ENCODE measurements at places on chromosomes 7 and 10.

DNA sequence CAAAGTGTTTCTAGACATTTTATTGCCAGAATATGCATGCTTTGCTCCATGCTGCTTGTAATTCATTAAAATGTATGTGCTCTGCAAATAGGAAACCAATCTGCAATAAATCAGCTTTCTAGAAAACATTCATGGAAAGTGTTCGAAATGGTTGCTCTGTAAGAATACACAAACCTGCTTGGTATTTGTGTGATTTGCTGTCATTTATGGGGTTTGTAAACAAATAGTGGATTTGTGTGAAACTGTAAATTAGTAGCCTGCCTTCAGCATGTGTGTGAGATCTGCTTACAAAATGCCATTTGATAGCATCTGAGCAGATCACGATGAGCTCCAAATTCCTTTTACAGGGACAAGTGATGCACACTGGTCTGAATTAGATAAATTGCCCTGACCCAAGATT is 219.0 kb upstream of the CSTF2T start:
- DNase-seq = no peak

DNA sequence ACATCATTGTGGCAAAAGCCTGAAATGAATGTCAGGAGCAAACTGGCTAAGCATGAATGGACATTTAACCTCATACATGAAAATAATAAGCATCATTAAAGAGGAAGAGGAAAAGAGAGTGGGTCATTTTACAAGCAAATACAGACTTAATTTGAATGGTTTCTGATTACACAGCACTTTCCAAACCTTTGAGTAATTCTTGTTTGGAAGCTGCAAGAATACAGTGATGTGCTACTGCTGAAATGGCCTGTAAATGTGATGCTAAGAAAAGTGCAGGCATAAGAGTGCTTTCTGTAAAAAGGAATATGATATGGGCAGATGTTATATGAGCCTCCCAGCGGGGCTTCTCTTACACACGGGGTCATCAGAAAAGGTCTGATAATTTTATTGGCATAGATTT is 30.2 kb downstream of the TAS2R16 start:
- DNase-seq = no peak

DNA sequence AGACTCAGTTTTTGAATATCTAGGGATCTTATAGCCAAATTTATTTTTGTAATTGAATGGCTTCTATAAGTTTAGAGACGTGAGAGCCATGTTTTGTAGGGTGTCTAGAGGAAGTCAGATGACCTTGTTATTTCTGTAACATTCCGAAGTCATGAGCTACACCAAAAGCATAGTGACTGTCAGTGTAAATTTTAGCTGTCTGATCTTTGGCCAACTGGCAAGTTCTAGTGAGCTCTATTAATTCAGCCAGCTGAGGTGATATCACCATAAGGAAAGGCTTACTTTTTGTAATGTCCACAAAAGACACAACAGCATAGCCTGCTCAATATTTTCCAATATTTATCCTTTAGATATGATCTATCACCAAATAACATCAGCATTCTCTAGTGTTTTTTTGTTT is 9.9 kb upstream of the NT5C3A start:
- peak; percentile 70 for DNase-seq

GRCh38 chr7:44471850-44472249 is 18.6 kb downstream of the NUDCD3 start:
- DNase-seq = peak; percentile 23

DNA sequence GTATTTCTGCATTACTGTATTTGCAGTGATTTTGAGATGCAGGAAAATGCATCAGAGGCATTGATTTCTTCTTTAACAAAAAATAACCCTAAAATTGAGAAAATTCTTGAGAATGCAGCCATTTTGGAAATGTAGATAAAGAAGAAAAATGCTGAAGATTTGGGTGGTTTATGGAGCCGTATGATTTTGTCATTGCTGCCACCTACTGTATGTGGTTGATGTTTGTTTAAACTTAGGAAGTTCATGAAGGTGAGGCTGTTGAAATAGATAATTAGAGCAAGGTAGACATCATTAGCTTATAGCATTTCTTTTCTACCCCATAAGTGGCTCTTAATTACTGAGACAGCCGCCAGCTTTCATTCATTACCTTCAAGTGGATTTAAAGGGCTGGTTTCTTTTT is 92.1 kb upstream of the SAMD8 start:
- peak; percentile 41 for DNase-seq

GRCh38 chr7:152574892-152575548 is 100.9 kb downstream of the XRCC2 start:
- no peak for DNase-seq

- peak; percentile 72 for DNase-seq
Measured at GRCh38 chr10:3068201-3068967, 1.0 kb downstream of the PFKP start.

GRCh38 chr10:16030562-16030961 is 170.3 kb upstream of the MINDY3 start:
- DNase-seq = no peak

- DNase-seq = peak; percentile 82
Measured at GRCh38 chr7:47458057-47458456, 123.9 kb downstream of the TNS3 start.

DNA sequence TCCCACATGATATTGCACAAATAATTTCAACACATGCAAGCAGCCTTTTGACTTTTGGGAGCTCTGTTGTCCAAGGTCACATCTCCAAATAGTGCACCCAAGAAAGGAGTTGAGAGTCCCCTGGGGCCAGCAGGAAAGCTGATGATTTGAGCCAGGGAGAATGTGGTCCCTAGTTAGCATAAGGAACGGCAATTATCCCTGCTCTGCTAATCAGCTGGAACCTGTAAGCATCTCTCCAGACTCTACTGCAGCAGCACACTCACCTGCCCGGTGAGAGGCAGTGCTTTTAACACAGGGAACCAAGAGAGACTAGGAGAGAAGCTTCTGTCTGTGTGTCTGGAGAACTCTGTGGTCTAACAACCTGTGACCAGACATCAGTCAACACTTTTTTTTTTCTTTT is 17.0 kb downstream of the TRPV5 start:
- no peak for DNase-seq

DNA sequence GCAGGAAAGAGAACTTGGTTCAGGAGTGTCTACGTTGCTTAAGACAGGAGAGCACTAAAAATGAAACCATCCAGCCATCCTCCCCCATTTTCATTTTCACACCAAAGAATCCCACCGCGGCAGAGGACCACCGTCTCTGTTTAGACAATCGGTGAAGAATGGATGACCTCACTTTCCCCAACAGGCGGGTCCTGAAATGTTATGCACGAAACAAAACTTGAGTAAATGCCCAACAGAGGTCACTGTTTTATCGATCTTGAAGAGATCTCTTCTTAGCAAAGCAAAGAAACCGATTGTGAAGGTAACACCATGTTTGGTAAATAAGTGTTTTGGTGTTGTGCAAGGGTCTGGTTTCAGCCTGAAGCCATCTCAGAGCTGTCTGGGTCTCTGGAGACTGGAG is 1.4 kb upstream of the IL6 start:
- no peak for DNase-seq

- no peak for DNase-seq
Measured at GRCh38 chr10:3020311-3020710, 47.0 kb upstream of the PFKP start.

- DNase-seq = peak; percentile 42
Measured at GRCh38 chr7:43697690-43698089, 31.6 kb downstream of the COA1 start.

GRCh38 chr10:46559231-46559671 is 2.8 kb upstream of the GPRIN2 start:
- no peak for DNase-seq

DNA sequence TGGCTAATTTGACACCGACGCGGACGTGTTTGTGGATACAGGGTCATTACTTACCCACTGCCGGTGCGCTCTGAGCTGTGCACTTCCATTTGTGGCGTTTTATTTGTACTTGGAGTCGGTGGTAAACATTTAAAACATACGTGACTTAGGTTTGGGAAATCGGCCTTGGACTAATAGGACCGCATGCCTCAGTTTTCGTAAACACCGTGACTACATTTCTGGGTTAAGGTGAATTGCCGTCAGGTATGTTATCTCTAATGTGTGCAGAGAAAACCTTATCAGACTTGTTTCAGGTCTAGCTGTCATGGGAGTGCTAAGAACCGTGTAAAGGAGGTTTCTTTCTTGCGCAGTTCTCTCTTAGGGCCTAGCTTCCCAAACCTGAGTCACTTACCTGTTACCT is 51.7 kb upstream of the NCF1 start:
- DNase-seq = no peak

GRCh38 chr10:110432814-110433565 is 64.7 kb upstream of the DUSP5 start:
- no peak for DNase-seq

- no peak for DNase-seq
Measured at GRCh38 chr7:114799628-114800028, 122.3 kb upstream of the MDFIC start.

DNA sequence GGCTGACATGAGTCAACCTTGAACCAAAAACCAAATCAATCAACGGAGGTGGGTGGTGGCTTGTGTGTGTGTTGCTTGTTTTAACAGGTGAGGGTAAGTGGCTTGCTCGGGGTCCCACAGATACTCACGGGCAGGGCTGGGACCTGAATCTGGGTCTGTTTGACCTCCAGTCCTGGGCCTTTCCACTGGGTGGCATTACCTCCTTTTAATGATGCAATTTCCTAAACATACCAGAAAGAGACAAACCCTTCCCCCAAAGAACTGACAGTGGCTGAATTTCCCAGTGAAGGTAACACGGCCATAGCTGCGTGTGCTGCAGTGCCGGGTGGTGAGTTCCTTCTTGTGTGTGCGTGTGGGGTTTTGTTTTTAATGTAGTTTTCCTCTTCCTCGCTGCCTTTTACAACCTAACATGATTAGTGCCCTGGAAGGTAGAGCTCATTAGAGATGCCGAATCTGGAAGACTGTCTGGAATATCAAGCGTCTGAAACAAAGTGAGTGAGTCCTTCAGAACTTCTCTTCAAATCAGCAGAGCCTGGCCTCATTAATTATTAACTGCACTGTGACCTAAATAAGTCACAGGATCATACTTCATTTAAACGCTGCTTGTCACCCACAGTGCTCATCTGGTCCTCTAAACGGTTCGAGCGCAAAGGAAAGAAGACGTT is 166.1 kb upstream of the TCERG1L start:
- DNase-seq = no peak

DNA sequence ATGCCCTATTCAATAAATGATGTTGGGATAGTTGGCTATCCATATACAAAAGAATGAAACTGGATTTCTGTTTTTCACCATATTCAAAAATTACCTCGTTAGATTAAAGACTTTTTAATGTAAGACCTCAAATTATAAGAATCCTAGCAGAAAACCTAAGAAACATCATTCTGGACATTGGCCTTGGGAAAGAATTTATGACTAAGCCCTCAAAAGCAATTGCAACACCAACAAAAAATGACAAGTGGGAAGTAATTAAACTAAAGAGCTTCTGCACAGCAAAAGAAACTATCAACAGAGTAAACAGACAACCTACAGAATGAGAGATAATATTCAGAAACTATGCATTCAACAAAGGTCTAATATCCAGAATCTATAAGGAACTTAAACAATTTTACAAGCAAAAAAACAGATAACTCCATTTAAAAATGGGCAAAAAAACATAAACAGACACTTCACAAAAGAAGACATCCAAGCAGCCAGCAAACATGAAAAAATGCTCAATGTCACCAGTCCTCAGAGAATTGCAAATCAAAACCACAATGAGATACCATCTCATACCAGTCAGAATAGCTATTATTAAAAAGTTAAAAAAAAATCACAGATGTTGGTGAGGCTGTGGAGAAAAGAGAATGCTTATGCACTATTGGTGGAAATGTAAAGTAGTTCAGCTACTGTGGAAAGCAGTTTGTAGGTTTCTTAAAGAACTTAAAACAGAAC is 309.8 kb downstream of the AHR start:
- peak; percentile 66 for DNase-seq

DNA sequence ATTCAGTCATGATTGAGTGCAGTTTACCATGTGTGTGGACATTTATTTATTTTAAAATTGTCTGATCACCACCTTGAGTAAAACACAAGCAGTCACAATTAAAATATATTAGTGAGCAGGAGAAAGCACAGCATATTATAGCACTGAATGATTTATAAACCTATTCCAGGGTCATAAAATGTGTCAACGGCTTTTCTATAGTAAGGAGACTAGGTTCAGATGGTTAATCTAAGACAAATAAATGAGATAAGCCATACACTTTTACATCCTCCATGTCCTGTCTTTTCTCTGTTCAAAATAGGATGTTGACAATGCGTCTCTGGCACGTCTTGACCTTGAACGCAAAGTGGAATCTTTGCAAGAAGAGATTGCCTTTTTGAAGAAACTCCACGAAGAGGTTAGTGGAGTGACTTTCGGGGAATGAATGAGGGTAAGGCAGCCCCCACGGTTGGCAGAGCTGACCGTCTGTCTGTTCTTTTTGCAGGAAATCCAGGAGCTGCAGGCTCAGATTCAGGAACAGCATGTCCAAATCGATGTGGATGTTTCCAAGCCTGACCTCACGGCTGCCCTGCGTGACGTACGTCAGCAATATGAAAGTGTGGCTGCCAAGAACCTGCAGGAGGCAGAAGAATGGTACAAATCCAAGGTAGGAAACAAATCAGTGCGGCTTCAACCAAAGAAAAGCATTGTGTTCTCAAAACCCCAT is 5.4 kb downstream of the VIM start:
- DNase-seq = no peak

DNA sequence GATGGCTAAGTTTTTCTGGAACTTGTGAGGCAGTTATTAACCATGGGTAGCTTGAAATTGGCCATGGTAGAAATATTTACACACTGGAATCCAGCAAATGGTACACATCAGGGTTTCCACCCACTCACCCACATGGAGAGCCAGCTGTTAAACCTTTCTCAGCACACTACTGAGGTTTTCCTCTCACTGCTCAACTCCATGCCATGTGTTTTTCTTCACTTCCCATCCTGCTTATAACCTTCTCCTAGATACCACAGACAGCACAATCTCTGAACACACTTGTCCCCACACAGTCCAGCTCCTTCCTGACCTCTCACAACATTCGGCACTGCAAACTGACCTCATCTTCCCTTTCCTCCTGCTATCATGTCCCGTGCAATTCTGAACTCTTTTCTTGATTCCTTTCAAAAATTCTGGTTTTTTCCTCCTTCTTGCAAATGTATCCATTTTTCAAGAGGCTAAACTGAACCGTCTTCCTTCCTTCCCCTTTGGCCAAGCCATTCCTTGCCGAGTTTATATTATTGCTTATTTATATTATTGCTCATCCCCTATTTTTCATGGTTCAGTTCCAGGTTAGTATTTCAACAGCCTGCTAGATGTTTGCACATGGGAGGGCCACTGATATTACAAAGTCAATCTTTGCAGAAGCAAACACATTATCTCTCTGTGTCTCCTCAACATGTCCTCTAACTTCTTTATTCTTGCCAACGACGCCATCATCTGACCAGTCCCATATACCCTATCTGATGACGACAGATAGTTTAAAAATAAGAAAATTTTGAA is 606.4 kb downstream of the SORCS1 start:
- peak; percentile 82 for DNase-seq

DNA sequence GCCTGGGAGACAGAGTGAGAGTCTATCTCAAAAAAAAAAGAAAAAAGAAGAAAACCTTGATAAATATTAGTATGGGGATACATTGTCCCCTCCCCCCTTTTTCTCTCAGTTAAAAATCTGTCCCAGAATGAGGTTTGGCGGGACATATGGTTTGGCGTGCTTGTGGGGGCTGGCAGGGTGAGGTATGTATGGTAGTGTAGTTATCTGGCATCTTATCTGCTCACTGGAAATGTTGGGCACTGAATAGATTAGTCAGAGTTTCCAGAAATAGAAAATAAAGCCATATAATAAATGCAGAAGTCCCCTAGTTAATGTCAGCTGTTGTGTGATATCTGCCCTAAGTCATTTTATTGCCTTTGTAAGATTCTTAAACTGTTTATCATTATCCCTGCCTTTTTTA is 397.5 kb upstream of the GALNT17 start:
- no peak for DNase-seq

- DNase-seq = peak; percentile 44
Measured at GRCh38 chr10:63542835-63543575, 21.8 kb downstream of the REEP3 start.

Data from iris pigment epithelial cell (primary cell).